CD4-positive, alpha-beta T cell treated with Interferon gamma for 1 hour (primary cell): ENCODE measurements at places on chromosomes 5 and 9.

- DNase-seq: no peak
Observed at GRCh38 chr9:106576232-106576760, 286.7 kb upstream of the ZNF462 start.

- DNase-seq: no peak
Observed at GRCh38 chr9:28583832-28584231, 1010.6 kb upstream of the C9orf72 start.

- no peak for DNase-seq
Observed at GRCh38 chr9:121819428-121820231, 168.2 kb downstream of the DAB2IP start.

DNA sequence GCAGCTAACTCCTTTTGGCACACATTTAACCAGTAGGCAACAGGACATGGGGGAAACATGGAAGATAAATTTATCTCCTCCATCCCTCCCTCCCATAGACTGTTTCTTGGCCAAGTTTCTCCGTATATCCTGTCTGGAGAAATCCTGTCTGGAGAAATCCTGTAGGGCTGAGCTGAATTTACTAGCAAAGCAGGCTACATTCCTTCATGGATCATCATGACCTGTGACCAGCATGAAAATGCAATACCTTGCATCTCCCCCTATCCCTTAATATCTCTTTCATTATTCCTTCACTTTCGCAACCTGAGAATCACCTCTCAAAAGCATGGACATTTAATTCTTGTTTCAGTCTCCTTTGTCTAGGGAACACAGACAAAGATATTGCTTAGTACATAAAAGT lies 379.1 kb downstream of the PSAT1 start:
- DNase-seq: no peak

DNA sequence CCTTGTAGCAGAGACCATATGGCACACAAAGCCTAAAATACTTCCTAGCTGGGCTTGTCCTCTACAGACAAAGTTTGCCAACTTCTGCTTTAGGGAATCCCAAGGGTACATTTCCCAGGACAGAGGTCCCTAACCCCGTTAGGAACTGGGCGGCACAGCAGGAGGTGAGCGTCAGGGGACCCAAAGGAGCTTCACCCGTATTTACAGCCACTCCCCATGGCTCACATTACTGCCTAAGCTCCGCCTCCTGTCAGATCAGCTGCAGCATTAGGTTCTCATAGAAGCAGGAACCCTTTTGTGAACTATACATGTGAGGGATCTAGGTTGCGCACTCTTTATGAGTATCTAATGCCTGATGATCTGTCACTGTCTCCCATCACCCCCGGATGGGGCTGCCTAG lies 88.5 kb upstream of the TRPM3 start:
- DNase-seq: no peak

GRCh38 chr9:116817762-116818161 lies 130.7 kb downstream of the TRIM32 start:
- no peak for DNase-seq

DNA sequence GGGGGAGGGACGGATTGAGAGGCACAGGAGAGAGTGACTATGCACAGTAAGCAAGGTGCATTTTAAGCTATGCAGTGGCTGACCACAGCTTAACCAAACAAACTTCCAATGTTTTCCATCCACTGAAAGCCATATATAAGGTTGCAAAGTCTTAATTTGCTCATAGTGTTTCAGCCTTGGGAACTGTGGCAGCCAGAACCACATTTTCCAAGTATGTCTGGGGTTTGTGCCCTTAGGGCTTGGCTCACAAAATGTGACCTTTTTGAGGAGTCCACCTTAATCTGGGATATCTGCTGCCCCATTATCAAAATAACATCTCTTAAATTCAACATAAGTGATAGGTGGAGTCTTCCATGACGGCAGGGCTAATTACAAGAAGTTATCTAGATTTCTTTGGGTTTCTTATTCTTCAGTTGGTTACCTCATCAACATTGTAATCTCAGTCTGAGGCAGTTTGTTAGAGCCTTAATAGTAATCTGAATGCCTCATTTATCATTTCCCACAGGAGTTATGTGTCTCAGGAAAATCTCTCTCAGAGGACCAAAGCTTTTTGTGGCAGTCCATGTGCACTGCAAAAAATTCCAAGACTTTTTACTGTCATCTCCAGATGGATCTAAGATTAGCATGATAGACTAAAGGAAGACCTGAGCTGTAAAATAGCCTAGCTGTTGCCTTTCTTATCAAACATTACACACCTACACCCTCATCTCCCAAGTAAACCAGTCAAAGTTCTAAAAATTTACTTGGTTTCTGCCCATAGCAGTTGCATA lies 15.2 kb upstream of the UBQLN1 start:
- DNase-seq: no peak

DNA sequence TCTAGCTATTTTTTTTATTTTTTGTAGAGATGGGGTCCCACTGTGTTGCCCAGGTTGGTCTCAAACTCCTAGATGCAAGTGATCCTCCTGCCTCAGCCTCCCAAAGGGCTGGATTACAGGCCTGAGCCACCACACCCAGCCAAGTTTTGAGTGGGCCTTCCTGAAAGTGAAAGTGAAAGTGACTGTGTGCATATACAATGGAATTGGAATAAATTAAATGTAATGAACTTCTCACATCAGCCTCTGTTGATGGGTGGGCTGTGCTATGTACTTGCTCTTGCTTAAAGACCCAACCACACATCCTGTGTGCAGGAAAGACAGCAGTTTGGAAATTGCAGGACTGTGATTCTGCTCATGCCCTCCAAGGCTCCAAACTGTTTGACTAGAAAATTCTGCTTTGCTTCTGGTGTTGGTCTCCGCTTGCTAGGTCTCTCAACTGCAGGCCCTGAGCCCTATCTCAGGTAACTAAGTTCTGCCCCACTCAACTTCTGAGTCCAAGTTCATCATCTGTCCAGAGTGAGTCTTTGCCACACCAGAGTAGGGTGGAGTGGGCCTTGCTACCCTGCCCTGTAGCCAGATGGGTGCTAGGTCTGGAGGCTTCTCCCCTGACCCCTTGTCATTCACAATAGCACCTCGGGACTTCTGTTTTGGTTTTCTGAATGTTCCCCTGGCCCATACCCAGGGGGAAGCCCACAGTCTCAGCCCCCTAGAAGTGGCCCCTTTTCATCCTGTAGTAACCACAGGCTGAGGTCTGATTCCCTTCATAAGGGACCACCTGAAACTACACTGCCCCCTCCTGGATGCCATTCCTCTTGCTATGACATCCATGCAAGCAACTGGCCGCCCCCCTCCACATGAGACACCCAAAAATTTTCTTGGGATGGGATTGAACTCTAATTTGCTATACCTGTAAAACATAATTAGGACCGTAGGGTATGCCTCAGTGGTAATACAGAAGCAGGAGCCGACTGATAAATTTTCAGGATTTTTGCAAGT lies 36.5 kb upstream of the RAD23B start:
- DNase-seq: no peak

DNA sequence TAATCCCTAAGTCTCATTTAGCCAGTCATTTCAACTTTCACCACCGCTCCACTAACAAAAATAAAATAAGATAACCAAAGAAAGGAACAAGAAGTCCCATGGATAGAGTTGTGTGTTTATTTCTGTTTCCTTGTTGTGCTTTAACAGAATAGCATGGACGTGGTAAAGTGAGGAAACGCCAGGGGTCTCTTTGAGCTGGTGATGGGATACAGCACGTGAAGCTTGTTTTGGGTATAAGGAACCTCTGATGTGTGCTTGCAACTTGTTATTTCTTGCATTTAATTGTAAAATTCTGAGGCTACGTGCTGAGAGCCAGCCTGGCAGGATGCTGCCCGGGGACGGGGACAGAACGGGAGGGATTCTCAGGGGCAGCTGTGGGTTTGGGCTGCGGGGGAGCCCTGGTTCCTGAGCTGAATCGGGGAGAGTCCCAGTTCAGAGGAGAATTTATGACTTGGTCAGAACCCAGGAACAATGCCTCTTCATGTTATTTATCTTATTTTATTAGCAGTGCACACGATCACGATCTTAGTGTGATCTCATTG lies 63.4 kb downstream of the ANKRD33B start:
- no peak for DNase-seq

GRCh38 chr9:129414377-129414992 lies 206.4 kb downstream of the C9orf50 start:
- peak; percentile 67 for DNase-seq

DNA sequence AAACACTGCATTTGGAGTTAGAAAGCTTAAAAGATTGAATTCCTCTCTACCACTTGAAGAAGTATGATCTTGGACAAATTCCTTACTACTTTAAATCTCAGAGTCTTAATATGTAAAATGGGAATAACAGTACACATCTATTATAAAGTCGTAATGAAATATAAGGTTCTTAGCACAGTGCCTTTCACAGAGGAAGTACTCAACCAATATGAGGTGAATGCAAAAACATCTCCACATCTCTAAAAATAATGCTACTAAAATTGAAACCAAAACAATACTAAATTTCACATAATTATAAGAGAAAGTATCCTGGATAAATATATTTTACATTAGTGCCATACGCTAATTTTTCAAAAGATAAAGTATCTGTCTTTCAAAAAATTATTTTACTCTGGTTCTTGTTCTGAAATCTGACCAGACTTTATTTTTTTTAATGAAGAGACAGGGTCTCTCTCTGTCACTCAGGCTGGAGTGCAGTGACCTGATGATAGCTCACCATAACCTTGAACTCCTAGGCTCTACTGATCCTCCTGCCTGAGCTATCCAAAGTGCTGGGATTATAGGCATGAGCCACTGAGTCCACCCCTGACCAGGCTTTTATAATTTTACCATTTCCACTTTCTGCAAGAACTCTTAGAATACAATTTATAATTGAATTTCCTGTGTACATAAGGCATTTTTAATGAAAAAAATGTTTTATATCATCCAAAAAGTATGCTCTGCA lies 21.3 kb upstream of the FNIP1 start:
- DNase-seq: no peak

DNA sequence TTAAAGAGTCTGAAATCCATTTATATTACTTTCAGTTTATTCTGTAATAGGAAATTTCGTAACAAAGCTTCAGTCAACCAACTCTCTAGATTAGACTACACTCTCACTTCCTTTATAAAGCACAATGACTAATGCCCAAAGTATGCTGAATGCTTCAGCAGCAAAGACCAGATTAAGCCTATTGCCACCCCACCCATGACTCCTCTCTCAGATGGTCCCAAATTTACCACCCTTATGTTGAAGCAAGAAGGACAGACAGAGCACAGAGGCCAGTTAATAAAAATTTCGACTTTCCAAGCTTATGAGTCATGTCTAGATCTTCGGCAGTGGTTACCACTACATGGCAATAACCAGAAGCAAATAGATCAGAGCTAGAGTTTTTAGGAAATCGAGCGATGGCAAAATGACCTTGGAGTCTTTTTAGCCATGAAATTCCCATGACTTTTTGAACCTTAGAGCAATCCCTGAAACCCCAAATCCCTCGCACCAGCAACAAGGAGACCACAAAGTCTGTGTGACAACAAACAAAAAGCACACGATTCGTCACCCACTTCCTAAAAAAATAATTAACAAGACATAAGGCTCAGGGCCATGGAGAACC lies 287.8 kb upstream of the RASA1 start:
- DNase-seq: peak; percentile 6

DNA sequence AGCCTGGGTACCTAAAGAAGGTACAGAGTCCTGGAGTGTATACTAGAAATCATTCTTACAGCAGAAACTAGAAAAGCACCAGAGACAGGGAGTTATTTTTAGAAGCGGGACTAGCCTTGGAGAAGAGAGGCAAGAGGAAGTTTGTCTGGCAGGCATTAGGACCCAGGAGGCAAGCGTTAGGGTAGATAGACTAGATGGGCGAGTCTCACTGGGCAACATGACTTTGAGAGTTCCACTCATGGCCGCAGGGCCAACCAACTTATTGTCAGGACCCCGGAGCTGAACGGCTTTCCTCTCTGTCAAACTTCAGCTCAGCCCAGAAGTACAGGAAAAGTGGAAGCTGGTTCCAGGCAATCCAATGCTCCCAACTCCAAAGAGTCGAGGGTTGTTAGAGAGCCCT lies 34.1 kb upstream of the NPR3 start:
- DNase-seq: no peak

- no peak for DNase-seq
Observed at GRCh38 chr9:76651119-76651705, 113.0 kb upstream of the PCA3 start.

- no peak for DNase-seq
Observed at GRCh38 chr9:130366888-130367550, 77.7 kb upstream of the ASS1 start.

GRCh38 chr5:96976-97660 lies 5.2 kb downstream of the PLEKHG4B start:
- DNase-seq: no peak

DNA sequence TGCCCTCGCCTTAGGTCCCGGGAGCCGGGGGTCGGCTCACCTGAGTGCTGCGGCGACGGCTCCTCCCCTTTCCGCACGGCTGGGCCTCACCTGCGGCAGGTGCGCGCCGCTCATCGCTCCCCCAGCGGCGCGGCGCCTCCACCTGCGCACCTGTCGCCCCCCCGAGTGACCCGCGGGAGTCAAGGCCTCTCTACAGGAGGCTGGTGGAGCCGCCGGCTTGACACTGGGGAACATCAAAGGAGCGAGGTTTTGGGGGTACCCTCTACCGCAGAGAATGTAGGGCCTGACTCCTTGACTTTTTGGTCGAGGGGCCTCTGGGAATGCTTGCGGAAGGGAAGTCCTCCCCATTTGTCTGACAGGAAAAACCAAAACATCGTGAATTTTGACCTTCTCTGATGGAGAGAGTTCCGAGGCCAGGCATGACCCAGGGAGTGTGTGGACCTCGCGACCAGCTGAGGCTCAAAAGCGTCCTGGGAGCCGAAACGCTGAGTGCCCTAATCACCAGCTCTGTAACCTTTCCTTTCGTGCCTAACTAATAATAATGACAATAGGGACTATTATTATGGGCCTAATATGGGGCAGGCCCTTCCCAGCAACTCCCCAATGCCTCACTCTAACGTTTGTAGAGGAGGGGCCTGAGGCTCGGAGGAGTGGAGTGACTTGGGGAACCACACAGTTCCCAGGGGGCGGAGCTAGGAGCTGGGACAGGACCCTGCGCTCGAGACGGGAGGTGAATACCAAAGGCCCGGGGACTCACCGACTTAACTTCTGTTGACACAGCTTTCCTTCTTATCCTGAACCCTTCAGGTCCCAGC lies 714 bp upstream of the IER5L start:
- DNase-seq: no peak

- DNase-seq: no peak
Observed at GRCh38 chr9:21392270-21392669, 7.1 kb upstream of the IFNA2 start.
